ENCODE measurements at places on chromosomes 6 and 20. TPM values are rescaled to one million over a fixed set of nuclear protein-coding genes. Genes with fewer than 3 reads are reported as not detected.

EYS gene
- total RNA-seq, result not detected

NMBR gene
- total RNA-seq, result not detected

- no peak for DNase-seq
Observed at GRCh38 chr6:170434117-170434820, 118.8 kb downstream of the PSMB1 start.

DNA sequence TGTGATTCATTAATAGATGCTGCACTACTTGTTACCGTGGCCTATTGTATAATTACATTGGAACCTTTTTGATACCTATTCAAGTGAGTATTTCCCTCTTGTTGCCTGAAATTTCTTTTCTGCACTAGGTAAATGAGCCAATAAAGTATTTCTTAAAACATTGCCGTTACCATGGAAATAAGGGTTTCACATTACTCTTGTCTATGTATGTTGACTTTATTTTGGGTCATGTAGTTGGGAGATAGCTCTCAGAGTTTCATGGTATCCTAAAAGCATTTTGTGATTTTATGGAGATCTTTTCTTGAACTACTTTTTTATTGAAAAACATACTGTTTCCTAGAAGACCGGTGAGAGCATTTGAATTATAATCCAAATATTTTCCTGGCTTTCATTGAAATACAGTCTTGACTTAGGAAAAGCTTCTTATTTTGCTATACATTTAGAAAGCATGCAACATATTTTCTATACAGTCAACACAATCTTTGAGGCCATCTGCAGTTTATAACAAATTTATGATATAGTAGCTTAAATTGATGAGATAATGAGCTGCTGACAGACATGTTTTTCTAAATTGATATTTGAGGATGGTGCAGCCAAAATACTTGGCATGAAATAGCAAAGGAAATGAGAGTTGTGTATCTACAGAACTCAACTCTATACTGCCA lies 650.4 kb downstream of the RFPL4B start:
- no peak for DNase-seq

Data from HCT116 (cell line).